Endothelial cell (in vitro differentiated cells): ENCODE measurements at places on chromosomes 6 and 20. TPM values are rescaled to one million over a fixed set of nuclear protein-coding genes. Genes with fewer than 3 reads are reported as not detected.

The SAMD3 gene
- total RNA-seq: 1.0 TPM

The ENPP1 gene
- 32.4 TPM for total RNA-seq

The VSTM2L gene
- 1.6 TPM for total RNA-seq

The DEFB124 gene
- total RNA-seq: not detected

The FGD2 gene
- total RNA-seq: 0.10 TPM
